ENCODE measurements at places on chromosomes 7 and 10.

GRCh38 chr10:112955582-112956421 is 5.8 kb downstream of the TCF7L2 start:
- DNase-seq = no peak

- no peak for DNase-seq
These were observed 7.7 kb downstream of the AIFM2 start for GRCh38 chr10:70124918-70125317.

DNA sequence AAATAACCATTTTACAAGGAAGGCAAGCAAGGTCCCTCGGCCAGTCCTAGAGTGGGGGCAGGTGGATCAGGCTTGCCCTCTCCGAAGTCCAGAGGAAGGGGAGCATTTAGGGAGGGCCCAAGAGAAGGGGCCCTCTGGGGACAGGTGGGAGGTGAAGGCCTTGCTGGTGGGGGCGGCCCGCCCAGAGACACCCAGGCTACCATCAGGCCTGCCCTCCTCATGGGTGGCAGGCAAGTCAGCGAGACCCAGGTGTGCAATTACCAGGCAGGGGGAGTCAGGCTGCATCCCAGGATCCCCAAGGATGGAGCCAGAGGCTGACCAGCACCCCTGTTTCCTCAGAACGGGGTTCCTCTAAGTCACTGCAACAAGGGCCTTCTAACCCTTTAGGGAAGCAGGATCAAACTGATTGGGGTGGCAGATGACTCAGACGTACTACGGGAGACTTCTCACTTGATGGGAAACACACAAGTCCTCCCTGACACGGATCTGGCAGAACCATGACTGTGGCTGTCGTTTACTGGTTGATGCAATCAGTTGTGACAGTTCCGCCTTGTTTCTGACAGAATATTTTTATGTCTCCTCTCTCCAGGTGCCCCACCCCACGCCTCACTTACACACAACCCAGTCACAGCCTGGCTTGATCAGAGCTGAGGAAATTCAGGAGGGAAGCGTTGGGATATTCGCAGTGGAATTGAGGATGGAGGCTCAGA is 8.2 kb downstream of the LOXL4 start:
- no peak for DNase-seq

DNA sequence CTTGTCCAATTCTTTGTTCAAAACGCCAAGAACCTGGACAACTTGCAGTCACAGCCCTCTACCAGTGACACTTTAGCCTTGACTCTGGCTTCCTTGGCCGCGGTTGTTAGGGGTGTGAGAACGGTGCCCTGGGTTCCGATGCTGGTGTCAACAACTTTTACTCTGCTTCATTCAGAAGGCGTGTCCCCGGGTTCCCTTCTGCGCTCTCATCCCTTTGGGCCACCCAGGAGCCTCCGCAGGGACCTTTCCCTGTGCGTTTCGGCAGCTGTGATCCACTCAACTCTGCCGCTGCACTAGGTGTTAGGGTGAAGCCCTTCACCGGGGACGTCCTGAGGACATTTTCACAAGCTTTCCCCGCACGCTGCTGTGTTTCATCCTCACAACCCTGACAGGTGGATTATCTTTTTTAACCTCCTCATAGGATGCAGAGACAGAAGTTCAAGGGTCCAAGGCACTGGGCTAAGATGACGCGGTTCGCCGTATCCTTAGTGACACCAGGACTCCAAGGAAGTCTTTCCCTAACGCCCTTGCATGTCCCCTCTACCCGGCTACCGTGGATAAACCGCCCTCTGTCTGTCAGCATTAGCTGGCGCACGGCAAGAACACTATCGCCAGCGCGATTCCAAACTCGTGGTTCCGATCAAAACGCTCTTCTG is 133.5 kb upstream of the SHH start:
- DNase-seq = no peak

DNA sequence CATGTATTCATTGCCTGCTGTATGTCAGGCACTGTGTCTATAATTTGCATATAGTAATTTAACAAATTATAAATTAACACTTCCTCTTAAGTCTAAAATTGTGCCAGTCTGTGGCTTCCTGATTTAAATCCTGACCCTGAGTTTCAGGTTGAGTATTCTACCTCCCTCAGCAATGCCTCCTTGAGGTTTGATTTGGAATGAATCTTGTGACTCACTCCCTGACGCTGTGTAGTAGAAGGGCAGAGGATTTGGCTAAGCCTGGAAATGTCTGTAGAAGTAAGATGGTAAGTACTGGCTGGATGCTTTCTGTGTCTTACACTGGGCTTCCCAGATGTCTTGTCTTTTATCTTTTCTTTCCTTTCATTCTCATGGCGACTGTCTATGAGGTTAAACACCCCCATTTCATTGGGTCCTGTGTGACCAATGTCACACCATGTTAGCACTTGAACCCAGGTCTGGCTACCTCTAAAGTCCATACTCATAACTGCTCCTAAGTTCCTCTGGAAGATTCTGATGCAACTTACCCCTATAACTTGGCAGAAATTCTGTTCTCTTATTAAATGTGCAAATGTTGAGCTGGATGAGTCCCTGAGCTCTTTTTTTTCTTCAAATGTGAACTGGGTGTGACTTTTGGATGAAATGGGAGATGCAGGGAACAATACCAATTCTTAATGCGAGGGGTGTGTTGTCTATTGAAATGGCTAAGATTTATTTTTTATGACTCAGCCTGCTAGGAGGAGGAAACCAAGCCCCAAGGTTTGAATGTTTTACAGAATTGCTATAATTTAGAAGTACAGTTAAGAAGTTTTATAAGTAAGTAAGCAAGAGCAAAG is 48.5 kb downstream of the PLCE1 start:
- DNase-seq = peak; percentile 40

GRCh38 chr7:142018154-142018553 is 22.5 kb downstream of the MGAM start:
- DNase-seq = no peak

DNA sequence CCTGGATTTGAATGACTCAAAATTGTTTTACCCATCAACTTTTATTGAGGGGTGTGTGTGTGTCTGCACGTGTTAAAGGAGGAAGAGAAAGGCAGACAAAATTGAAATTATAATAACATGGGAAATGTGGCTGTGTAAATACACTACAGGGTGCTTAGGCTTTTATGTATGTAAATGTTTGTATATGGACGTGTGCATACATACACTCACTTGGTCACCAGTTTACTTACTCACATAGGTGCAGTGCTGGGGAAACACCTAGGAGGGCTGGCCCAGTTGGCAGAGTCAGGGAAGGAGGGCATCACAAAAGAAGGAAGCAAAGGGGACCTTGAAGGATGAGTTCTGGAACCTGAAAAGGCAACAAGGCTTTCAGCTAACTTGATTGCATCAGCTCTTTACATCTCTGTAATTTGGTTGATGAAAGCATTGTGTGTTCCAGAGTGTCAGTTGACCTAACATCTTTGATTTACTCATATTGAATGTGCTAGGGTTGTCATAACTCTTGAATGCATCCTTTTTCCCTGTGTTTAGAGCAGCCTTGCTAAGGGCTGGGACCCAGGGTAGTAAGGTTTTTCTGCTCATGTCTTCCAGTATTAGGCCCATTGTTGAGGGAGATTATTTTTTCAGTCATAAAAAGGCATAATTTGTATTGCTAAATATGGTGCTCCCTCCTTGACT is 10.2 kb downstream of the WDR11 start:
- no peak for DNase-seq

- no peak for DNase-seq
These were observed 4.1 kb upstream of the KIF5B start for GRCh38 chr10:32060347-32060746.

GRCh38 chr7:17185690-17186070 is 112.8 kb upstream of the AHR start:
- DNase-seq = peak; percentile 19

DNA sequence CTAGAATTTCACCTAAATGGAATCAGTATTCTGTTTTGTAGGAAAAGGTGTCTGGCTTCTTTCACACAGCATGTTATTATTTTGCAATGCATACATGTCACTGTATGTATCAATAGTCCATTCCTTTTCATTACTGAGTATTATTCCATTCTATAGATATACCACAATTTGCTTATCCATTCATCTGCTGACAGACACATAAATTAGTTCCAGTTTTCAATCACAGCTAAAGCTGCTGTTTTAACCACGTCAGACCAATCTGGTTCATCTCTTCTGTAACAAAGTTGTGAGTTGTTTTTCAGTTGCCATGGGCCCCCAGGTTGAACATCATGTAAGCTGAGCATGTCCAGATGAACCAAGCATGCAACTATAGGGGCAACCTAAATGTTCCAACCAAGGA is 282.1 kb upstream of the MKLN1 start:
- DNase-seq = no peak

- DNase-seq = no peak
These were observed 137.3 kb downstream of the TCERG1L start for GRCh38 chr10:131174211-131174565.

- peak; percentile 99 for DNase-seq
These were observed 127.5 kb downstream of the CUBN start for GRCh38 chr10:17001961-17002749.

DNA sequence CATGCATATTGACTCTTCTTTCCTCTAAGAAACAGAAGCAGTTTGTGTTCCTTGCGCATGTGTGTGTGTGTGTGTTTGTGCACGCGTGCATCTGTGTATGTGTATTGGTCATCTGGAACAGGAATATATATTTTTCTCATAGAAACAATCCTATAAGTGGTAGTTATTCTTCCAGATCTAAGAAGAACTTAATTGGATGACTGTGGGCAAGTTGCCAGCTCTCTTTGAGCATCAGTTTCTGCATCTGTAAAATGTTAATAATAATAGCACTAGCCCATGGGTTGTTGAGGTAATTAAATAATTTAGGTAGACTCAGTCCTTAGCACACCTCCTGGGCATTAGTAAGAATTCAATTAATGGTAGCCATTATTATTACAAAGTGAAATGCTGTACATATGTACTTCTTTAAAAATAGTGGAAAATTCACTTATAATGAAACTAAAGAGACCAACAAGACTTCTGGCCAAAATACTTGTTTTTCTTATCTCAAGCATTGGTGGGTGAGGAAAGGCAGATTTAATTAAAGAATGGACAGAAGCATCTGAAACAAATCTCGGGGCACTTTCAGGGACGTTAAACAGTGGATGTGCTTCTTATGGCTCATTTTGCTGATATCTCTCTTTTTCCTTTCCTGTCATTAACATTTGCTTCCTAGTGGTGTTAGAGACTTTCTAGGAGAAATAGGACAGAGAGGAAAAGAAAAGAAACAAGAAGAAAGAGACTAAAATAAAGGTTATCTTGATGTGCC is 124.9 kb upstream of the HABP2 start:
- DNase-seq = no peak

DNA sequence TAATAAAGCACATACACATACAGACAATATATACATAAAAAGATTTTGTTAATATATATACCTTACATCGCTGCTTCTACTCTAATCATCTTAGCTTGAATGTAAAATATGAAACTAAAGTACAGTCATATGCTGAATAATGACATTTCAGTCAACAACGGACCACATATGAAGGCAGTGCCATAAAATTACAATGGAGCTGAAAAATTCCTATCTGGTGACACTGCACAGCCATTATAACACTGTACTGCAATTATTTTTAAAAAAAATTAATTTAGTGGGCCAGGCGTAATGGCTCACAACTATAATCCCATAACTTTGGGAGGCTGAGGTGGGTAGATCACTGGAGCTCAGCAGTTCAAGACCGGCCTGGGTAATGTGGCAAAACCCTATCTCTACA is 122.3 kb downstream of the JMJD1C start:
- DNase-seq = peak; percentile 8

DNA sequence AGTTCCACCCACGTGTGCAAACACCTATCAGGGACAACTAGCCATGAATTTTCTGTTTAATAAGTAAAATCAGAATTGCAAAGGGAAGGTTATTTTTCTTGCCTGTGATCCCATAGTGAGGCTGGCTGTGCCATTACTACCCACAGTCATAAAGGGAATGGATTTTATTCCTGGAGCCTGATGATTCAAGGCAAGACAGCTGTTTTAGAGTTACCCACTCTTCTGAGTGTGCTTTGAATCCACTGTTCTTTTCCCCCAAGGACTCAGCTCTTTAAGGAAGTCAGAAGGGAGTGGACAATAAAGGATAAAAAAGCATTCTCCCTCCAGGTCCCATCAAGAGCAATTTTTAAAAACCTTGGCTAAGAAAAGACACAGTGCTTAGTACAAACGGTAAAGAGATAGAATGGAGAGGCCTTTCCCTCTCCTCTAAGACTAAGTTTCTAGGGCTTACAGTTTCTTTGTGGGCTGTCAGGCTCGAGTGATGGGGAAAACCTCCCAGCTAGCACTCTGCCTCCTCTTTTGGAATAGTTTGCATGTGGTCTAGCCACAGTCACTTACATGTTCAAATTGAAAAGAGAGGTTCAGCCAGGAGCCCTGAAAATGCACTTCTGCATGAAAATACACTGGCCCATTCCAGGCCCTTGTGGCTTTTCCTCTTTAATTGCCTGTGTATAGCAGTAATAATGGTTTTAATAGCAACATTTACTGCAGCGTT is 5.1 kb upstream of the LRRC4 start:
- DNase-seq = no peak

GRCh38 chr7:2154121-2154520 is 78.6 kb downstream of the MAD1L1 start:
- DNase-seq = no peak

DNA sequence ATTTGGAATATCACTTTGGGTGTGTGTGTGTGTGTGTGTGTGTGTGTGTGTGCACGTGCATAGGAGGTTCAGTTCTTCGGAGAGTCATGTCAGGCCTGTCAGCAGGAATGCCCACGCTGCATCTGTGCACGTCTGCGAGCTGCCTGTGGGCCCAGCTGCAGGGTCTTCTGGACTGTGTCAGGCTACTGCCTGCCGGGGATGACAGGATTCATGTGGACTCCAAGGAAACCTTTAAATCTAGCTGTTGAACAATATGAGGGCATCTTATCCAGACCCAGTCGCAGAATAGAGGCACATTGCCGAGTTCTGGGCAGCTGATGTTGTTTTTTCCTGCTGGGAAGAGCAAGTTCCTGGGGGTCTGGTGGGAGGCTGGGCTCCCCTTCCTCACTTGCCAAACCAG is 19.0 kb downstream of the AQP1 start:
- DNase-seq = no peak

DNA sequence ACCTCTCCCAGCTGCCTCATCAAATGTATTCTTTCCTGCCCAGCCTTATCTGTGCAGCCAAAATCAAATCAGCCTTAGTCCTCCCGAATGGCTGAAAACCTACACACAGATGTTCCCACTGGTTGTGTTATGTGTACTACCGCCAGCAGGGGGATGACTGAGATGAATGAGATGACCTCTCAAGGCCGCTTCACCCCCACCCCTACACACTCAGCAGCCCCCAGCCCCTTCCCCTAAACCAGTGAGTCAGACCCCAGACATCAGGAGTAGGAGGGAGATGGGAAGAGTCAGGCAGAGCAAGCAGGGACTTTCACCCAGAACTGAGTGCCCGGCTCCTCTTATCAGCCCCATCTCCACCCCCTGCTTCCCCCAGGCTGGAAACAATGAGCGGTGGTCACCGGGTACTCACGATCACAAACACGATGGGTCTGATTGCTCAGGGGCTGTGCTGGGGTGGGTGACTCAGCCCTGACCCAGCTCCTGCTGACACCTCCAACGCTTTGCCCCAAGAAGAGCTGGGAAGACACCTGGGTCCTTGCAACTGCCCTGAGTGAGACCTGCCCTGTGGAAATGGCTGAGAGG is 6.5 kb upstream of the C10orf105 start:
- no peak for DNase-seq

Measured in astrocyte of the cerebellum (primary cell).